ENCODE measurements at places on chromosomes 7 and 10. TPM values are rescaled to one million over a fixed set of nuclear protein-coding genes. Genes with fewer than 3 reads are reported as not detected.

The PILRA gene
- 3.3 TPM for total RNA-seq

DNA sequence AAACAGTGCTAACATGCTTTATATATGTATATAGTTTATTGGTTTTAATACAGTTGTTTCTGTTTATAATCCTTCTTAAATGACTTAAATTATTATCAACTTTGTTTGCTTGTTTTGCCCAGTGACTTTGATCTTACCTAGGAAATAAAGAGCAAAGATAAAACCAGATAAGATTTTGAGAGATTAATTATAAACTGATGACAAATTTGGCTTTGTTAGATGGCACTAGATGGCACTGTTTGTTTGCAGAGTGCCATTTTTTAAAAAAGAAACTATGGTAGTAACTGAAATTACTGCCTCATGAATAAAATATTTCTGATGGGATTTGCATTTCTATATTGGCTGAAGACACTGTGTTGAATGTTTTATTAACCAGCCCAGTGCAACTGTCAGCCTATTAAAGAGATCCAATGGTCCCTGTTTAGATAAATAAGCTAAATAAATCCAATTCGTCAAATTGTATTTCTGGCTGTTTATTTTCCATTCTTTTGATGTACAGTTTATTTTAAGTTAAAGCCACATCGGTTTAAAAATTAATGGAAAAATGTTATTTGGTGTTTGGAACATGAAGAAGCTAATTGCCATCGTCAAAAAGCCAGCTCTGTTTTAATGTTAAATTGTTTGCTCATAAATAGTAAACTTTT is 28.7 kb downstream of the VTI1A start:
- DNase-seq, result no peak

- DNase-seq, result no peak
These were observed 17.7 kb upstream of the IFIT1B start for GRCh38 chr10:89360157-89360556.

DNA sequence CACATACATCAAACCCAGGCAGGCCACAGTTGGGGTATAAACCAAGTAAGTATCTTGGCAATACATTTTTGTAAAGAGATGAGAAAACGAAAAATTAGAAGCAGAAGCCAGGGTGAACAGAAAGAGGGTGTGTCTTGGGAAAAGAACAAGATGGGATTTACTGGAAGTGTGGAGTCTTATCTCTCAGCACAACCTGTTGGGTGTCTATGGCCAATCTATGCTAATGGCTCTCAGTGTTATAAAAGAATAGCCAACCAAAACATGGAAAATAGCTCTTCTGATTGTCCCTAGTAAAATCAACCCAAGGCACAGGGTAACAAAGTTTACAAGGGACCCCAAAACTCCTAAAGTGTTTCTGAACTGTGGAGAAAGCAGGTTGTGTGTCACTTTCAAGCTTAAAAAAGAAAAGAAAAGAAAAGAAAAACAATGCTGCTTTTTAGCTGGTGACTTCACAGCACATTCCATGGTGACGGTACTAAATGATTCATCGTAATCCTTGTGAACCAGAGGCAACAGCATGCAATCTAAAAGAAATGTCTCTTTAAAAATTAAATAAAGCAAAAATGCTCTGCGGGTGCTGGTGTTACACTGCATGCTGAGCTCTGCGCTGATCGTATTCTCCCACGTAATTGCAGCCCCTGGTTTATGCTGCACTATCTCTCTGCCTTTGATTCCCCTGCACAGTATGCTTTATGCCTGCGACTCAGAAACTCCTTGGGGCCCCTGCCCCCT is 100.8 kb downstream of the C10orf90 start:
- DNase-seq, result no peak

DNA sequence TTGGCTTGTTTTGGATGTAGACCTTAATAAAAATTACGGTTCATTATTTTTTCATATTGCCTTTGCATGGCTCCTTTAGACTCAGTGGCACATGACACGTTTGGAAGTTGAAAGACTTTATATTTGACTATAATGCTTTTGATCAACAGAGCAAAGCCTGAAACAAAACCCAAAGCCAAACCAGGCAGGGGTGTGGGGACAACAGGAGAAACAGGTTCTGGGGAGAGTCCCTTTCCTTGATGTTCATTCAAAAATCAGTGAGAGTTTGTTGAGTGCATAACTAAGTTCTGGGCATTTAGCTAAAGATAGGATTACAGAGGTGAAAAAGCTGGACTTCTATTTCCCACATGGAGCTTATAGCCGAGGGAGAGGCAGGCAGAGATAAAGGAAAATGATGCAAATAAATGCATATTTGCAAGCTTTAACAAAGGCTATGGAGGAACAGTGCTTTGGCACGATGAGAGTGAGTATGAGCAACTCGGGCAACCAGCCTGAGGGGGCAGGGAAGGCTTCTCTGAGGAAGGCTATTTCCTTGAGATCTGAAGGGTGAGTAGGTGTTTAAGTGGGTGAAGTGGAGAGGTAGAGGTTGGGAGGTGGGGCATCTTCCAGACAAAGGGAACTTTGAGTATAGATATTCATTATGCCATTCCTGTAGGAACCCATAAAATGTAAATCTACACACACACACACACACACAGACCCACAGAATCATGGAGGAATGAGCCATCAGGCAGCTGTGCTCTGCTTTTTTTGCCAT is 34.5 kb upstream of the PDZD8 start:
- no peak for DNase-seq

DNA sequence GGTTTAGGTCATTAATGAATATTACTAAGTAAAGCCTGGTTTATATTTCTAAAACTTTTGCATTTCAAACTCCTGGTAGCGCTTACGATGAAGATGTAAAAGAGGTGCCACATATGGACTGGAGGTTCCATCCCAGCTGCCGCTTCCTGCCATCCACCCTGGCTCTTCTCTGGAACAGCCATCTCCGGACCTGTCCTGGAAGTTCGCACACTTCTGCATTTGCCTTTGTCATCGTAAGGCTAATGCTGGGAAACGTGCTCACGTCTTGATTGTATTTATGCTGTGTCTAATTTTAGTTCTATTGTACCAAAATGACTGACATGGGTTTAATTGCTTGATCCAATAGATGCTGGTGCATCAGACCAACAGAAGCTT is 103.1 kb downstream of the HIPK2 start:
- no peak for DNase-seq

- no peak for DNase-seq
These were observed 56.2 kb downstream of the XPNPEP1 start for GRCh38 chr10:109866995-109867635.

DNA sequence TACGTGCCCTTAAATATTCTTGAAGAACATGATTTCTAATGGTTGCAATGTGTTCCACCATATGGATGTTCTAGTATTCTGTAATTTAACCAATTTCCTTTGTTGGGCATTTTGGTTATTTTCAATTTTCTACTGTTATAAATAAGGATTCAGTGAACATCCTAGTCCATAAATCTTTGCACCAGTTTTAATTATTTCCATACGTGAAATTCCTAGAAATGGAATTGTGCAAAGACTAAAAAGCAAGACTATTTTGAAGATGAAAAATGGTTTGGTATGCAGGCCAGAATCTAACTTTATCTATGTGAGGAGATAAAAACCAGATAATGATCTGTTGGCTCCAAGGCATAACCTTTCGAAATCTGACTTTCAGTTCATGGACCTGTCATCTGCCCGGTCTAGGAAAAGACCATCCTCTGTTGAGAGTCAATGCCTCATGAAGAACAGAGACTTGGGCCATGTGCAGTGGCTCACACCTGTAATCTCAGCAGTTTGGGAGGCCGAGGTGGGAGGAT is 633.2 kb upstream of the NRP1 start:
- no peak for DNase-seq

GRCh38 chr7:45026984-45027773 is 27.2 kb downstream of the CCM2 start:
- DNase-seq, result no peak

The PARG gene
- 48.3 TPM for total RNA-seq

- no peak for DNase-seq
These were observed 59.6 kb upstream of the CAPZA2 start for GRCh38 chr7:116802746-116803152.

The NAT16 gene
- total RNA-seq, result 0.50 TPM

DNA sequence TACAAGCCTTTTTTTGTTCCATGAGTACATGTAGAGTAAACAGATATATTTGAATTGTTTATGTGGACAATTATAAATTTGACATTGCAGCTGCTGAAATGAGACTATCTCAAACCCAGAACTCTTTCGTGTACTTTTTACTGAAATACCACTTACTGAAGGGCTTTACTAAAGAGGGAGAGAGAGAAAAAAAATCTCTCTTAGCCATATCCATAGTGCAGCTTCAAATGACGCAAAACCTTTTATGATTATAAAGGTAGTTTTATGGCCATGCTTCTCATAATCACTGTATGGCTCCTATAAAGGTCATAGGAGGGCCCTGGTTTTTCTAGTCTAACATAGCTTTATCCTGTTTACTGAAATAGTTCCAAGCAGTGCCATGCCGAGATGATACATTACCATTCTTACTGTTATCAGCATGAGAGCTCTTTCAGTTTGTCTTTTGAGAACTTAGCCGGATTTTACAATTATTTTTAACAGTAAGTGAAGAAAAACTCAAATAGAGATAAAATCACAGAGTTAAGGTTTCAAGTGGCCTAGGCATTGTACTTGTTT is 35.1 kb downstream of the KCND2 start:
- no peak for DNase-seq

- no peak for DNase-seq
These were observed 23.6 kb upstream of the LYZL1 start for GRCh38 chr10:29265210-29265768.

DNA sequence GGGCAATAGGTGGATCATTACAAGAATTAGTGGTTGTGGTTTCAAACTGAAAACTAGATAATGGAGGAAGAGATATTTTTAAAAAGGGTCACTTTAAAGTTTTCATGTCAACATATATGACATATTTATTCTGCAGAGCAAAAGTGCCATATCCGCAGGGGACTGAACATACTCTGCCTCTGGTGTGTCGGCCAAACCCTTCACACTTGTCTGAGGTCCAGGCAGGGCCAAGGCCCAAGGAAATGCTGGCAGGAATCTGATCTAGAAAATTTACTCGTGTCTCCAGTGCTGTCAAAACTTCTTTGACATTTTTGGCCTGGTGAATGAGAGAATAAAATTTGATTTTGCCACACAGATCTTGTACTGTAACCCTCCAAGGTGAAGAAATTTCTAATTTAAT is 562.3 kb downstream of the CCSER2 start:
- no peak for DNase-seq

GRCh38 chr7:121882731-121883130 is 9.8 kb downstream of the PTPRZ1 start:
- no peak for DNase-seq

All from H9 (cell line).